Stimulated activated CD8-positive, alpha-beta memory T cell treated with anti-CD3 and anti-CD28 coated beads, Interleukin-4, amount 100 ng/mL, for 1 hour (primary cell): ENCODE measurements at places on chromosomes 5 and 9.

DNA sequence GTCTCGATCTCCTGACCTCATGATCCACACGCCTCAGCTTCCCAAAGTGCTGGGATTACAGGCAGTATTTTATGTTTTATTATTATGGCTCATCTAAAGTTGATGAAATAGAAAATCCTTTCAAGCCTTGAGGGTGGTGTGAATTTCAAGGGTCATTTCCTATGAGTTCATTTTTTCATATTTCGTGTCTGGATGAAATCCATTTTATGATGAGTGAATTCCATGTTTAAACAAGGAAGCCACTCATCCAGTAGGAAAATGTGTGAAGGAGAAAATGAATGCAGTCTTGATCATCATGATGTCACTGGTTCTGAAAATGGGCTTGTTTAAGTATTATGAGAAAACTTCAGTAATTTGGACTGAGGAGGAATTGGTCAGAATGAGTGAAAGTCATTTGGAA is 74.6 kb upstream of the ZSWIM6 start:
- no peak for DNase-seq

- no peak for DNase-seq
These were observed 330.6 kb downstream of the EBF1 start for GRCh38 chr5:158769079-158769478.

DNA sequence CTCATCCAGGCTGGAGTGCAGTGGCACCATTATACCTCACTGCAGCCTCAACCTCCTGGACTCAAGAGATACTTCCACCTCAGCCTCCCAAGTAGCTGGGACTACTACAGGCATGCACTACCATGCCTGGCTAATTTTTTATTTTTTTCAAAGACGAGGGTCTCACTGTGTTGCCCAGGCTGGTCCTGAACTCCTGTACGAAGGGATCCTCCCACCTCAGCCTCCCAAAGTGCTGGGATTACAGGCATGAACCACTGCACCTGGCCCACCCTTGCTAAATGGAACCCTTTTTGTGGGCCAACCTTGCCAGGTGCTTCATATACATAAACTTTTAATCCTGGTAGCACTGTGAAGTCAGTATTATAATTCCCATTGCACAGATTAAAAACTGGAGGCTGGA is 1.0 kb downstream of the GRHPR start:
- DNase-seq: no peak

- no peak for DNase-seq
These were observed 50.8 kb downstream of the SERINC5 start for GRCh38 chr5:80204808-80205614.

- DNase-seq: no peak
These were observed 18.1 kb downstream of the OLFML2A start for GRCh38 chr9:124794902-124795491.

GRCh38 chr9:4486176-4486575 is 4.1 kb upstream of the SLC1A1 start:
- DNase-seq: no peak

DNA sequence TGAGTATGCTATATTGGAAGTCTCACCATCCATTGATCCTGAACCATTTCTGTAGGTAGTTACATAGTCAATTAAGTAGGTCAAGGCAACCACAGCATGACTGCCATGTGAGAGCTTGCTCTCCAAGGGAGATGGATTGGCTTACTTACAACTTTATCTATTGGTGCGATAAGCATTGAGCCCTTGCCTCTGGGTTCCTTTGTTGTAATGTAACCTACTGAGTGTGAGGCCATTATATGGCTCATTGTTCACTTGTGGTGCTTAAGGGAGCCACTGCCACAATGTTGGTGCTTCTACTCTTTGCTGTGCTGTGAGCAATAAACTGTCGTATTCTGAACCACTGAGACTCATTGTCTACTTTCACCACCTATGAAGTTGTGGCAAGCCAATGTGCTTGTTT is 510.6 kb upstream of the ITGA1 start:
- DNase-seq: no peak

GRCh38 chr5:31357038-31357437 is 163.6 kb downstream of the CDH6 start:
- DNase-seq: no peak

DNA sequence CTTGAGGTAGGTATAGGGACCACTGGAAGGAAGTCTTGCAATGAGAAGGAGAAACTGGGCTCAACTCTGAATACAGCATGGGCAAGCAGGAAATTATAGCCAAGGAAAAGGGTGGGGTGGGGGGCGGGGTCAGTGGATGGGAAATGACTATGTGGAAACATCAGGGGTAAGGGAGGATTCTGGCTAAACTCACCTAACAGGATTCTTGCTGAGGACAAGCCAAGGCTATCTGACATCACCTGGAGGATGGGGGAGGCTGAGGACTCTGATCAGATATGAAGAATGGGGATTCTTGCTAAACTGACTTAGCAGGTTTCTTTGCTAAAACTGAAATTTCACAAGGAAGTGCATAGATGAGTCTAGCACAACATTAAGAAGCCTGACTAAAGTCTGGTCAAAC is 40.8 kb downstream of the CTSL start:
- DNase-seq: no peak

DNA sequence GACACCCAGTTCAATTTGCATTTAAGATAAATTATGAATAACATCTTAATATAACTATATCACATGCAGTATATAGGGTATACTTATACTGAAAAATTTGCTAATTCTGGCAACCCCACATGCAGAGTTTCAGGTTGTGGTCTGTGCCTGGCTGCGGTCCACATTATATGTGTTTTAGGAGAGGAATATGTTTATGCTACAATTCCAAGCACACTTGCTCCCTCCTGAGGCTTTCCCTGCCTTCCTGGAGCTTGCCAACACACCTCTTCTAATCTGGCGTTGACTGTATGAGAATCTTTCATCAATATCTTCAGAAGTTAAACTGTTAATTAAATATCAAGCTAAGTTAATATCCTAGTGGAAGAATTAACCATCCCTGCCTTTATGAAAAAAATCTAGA is 45.2 kb downstream of the SEMA5A start:
- DNase-seq: no peak

GRCh38 chr5:133119233-133119711 is 67.5 kb downstream of the HSPA4 start:
- no peak for DNase-seq

DNA sequence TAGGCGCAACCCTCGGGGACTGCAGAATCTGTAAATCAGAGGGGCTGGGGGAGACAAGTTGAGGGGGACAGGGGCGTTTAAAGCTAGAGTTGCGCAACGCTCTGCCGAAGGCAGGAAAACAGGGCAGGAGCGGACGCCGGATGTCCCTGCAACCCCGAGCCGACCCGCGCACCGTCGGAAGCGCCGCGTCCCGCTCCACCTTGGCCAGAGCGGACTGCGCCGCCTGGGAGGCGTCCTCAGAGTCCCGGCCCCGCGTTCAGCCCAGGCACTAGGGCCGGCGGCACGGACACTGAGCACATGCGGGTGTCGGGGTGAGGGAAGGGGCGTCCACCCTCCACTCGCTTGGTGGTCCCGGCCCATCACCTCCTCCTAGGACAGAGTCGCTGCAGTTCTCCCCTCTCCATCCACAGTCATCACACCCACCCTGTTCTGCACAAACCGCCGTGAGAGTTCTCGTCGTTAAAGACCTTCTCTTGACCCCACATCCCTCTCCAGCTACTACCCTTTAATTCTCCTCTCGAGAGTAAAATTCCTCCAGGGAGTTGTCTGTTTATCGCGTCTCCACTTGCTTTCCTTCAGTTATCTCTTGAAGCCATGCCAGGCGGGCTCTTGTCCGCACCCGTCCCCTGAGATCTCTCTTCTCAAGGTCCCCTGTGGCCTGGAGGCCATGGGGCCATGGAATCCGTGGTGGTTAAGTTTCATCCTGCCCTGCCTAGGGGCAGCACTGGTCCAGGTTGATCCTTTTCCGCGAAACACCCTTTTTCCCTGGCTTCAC is 796 bp upstream of the PDLIM7 start:
- DNase-seq: no peak

GRCh38 chr5:78345485-78345884 is 14.9 kb upstream of the SCAMP1 start:
- DNase-seq: no peak

DNA sequence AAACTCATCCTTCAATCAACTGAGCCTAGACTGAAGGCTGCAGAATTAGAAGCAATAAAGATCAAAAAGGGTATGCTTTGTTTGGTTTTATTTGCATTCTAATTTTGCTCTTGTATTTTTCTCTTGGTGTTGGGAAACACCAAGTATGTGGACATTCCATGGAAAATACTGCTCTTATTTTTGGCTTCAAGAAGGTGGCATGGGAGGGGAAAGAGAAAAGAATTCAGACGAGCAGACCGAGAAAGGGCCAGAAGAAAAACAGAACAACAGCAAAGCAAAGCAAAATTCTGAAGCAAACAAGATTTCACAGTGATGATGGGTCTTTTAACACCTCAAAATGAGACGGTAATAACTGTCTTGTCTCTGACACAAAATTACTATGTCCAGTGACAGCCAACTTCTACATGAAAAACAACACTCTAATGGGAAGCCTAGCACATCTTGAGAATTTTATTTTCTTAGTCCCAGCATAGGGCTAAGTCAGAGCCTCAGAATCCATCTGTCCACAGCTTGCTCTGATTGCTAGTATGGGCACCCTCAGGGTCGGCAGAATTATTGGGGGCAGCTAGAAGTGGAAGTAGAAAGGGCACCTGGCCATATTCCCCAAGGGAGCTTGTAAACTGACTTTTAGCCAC is 26.8 kb downstream of the FREM1 start:
- DNase-seq: no peak

- no peak for DNase-seq
These were observed 23.3 kb upstream of the TRMT10B start for GRCh38 chr9:37730256-37730655.

DNA sequence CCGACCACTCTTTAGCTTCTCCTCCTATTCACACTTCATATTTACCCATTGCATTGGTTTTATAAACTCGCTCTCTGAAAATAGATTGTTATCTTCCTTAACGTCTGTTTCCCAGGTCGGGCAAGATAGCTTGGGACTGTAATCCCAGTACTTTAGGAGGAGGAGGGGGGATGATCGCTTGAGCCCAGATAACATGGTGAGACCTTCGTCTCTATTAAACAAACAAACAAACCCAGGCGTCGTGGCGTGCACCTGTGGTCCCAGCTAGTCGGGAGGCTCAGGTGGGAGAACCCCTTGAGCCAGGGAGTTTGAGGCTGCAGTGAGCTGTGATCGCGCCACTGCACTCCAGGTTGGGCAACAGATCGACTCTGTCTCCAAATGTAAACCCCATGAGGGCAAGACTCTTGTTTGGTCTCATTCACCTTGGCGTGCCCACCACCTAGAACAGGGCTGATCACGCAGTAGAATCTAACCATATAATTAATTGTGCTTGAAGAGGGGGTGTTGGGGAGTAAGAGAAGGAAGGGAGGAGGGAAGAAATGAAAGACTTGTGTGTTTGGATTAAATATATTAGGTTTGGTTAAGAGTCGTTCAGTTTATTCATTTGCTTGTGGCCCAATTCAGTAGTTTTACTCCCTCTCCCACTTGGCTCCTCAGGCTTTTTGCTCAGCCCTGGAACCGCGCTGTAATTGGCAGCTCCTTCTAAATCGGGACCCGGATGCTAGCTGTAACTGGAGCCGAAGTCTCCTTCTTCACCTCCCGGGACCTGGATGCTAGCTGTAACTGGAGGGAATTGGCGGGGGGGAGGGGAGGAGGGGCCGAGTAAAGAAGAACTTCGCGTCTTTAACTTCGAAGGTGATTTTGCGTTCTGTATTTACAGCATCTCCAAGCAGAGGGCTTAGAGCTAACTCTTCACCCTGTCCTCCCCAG is 24.9 kb downstream of the CDKN2A start:
- DNase-seq: no peak

DNA sequence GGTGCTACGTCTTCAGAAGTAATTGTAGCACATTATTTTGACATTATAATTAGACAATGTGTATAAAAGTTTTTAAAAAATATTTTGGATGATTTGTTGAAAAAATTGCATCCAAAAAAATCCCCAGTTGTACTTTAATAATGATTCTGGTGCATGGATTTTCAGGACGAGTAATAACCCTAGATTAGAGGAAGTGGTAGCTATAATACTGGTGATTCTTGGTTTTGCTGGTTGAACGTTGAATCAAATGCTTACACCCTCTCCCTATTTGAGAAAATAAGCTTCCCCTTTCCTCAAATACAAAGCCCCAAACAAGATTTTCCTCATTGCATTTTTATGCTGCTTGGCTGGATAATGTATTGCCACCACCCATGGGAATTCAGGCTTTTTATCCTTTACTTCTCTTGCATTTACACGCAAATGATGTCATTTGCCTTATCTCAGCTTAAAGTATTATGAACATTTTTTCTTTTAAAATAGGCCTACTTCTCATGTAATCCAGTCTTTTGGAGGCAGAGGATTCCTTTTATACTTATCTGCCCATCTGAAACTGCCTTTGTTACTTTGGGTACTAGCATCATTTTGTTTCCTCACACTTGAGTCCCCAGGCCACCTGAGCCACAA is 86.3 kb downstream of the UBE2R2 start:
- DNase-seq: no peak

DNA sequence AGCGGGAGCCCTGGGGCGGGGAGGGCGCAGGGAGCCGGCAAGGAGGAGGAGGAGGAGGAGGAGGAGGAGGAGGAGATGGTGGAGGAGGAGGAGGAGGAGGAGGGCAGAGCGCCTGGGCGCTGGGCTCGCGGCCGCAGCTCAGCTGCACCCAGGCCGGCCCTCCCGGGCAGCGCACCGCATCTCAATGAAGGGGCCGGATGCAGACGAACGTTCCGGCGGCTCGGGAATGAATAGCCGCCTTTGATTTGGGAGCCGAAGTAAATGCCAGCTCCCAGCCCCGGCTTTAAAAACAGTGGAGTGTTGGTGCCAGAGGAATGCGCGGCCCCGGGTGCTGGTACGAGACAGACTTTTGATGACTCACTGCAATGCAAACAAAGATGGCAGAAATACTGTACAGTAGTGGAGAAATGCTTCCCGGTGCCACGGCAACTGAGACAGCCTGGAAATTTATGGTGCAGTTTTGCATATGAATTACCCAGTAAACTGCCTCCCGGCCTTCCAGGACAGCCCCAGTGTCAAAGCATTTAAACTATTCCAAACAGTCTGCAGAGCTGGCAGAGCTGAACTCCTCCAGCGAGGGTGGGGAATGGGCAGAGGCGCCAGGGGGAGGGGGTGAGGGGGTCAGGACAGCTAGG is 43.1 kb downstream of the NACC2 start:
- DNase-seq: no peak

- DNase-seq: no peak
These were observed 297.8 kb upstream of the NR4A3 start for GRCh38 chr9:99523838-99524237.

GRCh38 chr5:58622936-58623871 is 40.3 kb downstream of the RAB3C start:
- no peak for DNase-seq
